RPMI8226 (cell line): ENCODE measurements at places on chromosomes 5 and 9.

GRCh38 chr5:56085193-56085592 is 90.4 kb upstream of the IL6ST start:
- no peak for DNase-seq

DNA sequence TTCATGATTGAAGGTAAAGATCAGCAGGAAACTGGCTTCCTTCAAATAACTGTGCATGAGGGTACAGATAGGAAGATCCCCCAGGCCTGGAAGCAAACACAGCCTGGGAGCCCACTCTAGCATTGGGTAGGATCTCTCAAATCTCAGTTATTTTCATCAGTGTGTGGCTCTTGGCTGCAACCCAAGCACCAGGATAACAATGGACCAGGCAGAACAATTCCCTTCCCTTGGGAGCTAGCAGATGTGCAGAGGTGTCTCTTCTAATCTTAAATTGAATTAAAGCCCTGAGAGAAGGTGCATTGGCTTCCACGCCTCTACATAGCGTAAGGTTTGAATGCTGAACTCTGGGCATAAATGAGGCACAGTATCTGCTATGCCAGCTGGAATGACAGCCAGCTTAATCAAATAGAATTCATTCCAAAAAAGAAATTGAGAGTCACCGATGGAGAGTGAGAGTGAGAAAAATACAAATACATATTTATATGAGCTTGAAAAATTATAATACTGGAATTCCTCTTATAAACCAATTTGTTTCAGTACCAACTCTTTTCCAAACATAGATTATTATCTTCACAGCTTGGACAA is 957.3 kb downstream of the CDH12 start:
- no peak for DNase-seq

- no peak for DNase-seq
Observed at GRCh38 chr9:2209400-2209799, 194.3 kb downstream of the SMARCA2 start.

DNA sequence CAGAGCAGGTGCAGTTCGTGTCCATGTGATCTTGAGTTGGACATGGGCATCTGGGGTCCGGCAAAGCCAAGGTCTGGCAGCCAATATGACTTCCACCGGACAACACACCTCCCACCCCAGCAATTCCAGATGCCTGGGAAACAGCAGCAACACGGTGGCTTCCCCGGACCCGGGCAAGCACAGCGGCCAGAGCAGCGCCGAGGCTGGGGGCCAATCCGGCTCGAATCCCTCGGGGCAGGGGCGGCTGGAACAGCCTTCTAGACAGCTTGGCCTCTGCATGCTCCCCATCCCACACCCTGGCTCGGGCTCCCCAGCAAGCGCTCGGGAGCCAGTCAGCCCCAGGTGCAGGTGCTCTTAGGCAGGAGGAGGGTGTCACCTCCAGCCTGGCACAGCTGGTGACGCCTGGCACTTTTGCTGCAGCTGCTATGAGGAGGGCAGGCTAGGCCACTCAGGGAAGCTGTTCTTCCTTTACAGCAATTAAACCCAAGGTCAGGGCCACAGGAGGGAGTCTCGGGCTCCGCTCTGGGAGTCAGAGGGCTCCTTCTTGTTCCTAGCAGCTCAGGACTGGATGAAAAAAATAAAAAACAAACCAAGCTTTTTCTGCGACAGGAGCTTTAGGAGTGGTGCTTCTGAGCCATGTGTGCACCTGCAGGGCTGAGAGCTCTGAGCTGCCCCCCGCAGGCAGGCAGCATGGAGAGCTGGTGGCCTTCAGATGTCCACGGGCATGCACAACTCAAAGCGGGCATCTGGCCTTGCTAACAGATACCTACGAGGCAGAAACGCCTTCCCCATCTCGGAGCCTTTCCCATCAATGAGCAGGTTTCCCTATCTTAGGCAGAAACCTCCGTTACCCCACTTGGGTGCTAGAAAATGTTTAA is 28.2 kb downstream of the DBH start:
- DNase-seq: peak; percentile 79

DNA sequence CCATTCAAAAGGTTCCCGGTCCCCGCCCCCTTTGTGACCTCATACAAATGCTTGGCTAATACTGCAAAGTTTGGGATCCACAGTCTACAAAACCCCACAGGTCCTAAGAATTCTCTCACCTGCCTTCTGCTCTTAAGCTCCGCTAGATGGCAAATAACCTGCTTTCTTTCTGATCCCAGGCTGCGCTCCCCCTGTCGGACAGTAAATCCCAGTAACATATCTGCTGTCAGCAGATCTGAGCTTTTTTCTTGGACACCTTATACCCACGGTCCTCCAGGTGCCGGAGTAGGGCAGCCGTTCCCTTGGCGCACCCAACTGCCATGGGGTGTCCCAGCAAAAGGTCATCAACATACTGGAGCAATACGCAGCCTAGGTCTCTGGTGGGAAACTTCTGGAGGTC is 39.0 kb upstream of the PPP1R26 start:
- DNase-seq: peak; percentile 91

DNA sequence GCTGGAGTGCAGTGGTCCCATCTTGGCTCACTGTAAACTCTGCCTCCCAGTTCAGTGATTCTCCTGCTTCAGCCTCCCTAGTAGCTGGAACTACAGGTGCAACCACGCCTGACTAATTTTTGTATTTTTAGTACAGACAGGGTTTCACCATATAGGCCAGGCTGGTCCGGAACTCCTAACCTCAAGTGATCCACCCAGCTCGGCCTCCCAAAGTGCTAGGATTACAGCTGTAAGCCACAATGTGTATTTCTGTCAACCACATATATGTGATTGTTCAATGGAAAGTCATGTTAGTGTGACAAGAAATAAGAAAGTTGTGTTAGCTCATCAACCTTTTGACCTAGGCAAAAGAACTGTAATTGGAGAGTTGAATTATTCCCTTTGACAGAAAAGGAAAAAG is 677.1 kb upstream of the CHD1 start:
- no peak for DNase-seq

GRCh38 chr9:4839470-4839912 is 46.7 kb downstream of the RCL1 start:
- no peak for DNase-seq

GRCh38 chr9:18778846-18779245 is 254.2 kb downstream of the SAXO1 start:
- no peak for DNase-seq

DNA sequence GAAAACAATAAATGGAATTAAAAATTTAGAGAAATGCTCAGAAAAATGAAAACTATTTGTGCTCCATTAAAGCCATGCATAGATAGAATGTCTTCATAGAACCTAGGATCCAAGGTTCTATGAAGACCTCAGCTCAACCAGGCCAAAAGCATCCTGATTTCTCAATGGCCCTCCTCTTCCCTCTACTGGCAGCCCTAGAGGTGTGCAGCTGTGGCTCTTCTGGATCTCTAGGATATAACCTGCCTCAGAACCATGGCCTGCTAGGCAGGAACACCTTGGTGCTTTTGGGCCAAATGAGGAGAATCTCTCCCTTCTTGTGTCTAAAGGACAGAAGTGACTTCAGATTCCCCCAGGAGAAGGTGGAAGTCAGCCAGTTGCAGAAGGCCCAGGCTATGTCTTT is 15.1 kb downstream of the IFNA1 start:
- peak; percentile 60 for DNase-seq

- no peak for DNase-seq
Observed at GRCh38 chr9:23821375-23822181, 4.5 kb downstream of the ELAVL2 start.

DNA sequence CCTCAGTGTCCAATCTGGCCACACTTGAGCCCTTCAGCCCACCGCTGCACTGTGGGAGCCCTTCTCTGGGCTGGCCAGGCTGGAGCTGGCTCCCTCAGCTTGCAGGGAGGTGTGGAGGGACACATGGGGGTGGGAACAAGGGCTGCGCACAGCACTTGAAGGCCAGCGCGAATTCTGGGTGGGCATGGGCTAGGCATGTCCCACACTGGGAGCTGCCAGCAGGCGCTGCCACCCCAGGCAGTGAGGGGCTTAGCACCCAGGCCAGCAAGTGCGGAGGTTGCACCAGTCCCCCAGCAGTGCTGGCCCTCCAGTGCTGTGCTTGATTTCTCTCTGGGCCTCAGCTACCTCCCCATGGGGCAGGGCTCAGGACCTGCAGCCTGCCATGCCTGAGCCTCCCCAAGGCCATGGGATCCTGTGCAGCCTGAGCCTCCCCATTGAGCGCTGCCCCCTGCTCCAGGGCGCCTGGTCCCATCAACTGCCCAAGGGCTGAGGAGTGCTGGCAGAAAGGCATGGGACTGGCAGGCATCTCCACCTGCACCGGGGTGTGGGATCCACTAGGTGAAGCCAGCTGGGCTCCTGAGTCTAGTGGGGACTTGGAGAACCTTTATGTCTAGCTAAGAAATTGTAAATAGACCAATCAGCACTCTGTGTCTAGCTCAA is 148.2 kb downstream of the EMB start:
- DNase-seq: no peak

- DNase-seq: no peak
Observed at GRCh38 chr5:89991592-89991991, 418.0 kb downstream of the CETN3 start.

GRCh38 chr9:26746357-26747072 is 146.1 kb downstream of the CAAP1 start:
- DNase-seq: peak; percentile 3

- DNase-seq: no peak
Observed at GRCh38 chr9:93303806-93304573, 120.1 kb downstream of the WNK2 start.

GRCh38 chr9:76557674-76558225 is 98.8 kb downstream of the GCNT1 start:
- DNase-seq: no peak

DNA sequence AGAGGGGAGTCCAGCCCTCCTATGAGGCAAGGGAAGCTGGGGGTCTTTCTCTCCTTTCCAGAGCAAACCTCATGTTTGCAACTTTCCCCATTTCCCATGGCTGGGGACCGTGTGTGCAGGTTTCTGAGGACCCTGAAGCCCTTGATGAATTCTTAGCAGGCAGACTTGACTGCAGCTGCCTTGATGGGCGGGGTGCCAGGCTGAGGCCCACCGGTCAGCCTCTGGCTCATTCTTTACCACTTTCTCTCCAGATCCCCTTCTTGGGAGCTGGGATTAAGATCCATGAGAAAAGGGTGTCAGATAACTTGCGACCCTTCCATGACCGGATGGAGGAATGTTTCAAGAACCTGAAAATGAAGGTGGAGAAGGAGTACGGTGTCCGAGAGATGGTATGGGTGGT is 30.0 kb upstream of the FOXI1 start:
- no peak for DNase-seq

DNA sequence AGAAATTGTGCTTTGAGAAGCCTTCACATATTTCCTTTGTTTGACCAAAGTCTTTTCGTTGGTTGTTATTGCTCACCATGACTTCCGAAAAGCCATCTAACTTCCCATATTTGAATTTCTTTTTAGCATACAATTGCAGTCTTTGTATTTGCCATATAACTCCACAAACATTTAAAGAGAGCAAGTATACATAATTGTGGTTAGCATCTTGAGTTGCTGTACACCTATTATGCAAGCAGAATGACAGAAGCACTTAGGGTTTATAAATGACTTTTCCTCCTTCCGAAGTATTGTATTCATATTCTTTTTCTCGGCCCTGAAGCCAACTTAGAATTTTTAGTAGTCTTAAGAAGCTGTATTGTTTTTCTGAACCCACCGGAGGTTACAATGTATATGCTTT is 250.4 kb downstream of the RFK start:
- no peak for DNase-seq

DNA sequence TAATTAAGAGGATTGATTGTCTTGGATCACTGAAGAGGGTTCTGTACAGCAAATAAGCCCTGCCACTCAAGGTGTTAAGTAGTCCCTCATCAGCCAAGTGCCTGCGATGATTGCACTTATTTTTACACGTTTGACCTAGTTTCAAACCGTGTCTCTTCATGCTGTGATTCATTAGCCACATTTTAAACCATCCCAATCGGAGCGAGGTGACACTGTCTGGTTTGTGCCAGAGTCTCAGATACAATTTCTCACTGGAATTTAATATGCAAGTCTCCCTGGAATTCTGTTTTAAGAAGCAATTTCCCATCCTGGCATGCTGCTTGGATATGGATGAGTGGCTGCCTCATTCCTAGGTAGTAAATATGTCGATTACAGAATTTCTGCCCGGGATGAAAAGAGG is 1.6 kb downstream of the INSYN2B start:
- no peak for DNase-seq

GRCh38 chr5:125717209-125717608 is 706.0 kb upstream of the GRAMD2B start:
- no peak for DNase-seq

GRCh38 chr5:145243016-145243415 is 592.1 kb downstream of the PRELID2 start:
- no peak for DNase-seq

DNA sequence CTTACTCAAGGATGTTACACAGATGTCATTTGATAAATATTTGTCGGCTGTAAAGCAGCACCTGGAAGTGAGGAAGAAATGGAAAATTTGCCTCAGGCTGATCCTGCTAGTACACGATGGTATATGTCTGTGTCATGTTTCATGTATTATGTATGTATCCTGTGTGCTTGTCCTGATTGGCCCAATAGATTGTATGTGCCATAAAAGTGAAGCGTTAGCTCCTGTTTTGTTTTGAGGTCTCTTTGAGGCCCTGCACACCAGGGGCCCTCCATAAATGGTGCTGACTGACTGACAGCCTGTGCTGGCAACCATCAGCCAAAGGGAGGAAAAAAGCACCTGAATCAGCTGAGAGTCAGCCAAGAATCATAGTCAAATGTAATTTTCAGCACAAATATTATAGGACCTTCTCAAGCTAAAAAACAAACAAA is 11.8 kb upstream of the LNPEP start:
- DNase-seq: no peak

DNA sequence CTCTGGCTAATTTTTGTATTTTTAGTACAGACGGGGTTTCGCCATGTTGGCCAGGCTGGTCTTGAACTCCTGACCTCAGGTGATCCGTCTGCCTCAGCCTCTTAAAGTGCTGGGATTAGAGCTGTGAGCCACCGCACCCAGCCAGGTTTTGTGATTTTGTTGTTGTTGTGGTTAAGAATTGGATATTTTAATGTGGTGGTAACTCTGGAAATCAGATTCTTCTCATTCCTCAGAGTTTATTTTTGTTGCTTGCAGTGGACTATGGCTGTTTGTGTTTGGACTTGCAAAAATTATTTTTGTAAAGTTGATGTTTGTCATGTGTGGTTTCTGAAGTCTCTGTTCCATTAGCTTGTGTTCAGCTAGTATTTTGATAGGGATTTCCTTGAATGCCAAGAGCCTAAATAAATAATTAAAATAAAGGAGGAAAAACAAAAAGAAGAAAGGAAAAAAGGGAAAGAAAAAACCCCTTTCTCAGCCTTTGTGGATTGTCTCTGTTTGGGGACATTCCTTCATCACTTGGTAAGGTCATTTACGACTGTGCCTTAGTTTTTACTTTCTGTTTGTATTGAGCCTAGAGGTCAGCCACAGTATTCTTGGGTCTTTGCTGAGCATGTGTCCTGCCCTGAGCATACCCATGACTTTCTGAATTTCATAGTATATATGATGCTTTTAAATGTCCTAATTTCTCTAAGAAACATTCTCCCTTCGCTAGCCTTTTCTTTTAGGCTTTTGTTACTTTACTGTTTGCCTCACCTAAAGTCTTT is 37.3 kb downstream of the PBX3 start:
- no peak for DNase-seq

DNA sequence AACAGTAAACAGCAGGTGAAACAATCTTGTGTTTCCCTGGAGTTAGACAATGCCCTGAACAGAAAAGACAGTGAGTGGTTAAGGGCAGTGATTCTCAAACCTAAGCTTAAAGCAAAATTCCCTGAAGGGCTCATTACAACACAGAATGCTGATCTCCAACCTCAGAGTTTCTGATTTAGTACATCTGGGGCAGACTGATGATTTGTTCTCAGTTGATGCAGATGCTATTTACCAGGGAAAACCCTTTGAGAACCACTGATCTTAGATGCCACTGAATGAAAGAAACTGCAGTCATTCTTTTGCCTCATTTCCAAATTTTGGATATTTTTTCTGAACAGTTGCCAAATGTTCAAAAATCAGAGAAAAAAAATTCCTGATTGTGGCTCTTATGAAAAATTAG is 18.7 kb upstream of the ADAM19 start:
- DNase-seq: no peak
